Activated CD4-positive, CD25-positive, alpha-beta regulatory T cell treated with anti-CD3 and anti-CD28 coated beads, Interleukin-2, amount 50 U/mL, for 16 hours (primary cell): ENCODE measurements at places on chromosomes 11 and 22.

DNA sequence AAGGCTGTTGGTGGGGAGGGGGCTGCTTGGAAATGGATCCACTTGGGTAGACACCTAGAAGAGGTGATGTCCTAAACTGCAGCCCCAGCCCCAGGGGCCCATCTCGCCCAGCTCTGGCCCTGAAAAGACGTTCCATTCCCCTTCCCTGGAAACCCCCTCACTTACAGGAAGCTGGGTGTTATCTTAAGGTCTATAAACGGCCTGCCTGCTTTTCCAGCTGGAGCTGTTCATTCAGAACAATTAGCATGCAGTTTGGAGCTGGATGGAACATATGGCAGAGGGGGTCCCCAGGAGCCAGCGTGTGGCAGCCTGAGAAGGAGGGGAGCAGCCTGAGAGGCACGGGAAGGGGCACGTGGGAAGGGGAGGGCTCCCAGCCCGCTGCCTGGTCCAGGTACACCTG lies 139.6 kb downstream of the PKNOX2 start:
- DNase-seq, result no peak

DNA sequence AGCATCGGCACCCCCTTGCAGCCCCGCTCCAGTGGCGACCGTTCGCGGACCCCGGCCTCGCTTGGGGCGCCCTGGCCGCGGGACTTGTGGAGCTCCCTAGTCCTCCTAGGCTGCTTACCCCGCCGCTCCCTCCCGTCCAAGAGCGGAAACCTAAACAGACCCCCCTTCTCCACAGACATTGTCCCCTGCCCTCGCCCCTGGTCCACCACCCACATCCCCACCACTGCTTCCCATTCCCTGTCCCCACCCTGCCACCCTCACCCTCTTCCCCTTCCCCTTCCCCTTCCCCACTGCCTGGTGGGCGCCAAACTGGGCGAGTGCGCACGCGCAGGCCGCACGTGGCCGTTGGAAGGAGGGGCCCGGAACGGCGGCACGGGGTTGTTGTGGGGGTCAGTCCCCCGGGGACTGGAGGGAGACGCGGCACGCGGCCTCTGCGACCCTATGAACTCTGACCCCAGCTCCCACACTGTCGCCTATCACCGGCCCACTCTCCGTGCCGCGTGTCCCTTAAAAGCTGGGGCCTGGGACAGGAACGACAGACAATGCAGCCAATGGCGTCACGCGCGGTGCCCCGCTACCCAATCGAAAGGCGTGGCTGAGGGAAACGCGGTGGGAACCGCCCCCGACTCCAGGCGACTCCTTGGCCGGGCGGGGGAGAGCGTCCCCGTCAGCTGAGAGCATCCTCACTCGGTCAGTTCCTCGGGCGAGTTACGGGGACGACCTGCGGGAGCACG lies at the start of gene SNX32:
SNX32 (plus strand) TSS at position 667 of the 734 bp plus-strand sequence. CDS start 103 bp downstream, outside the sequence.
- peak; percentile 87 for DNase-seq

DNA sequence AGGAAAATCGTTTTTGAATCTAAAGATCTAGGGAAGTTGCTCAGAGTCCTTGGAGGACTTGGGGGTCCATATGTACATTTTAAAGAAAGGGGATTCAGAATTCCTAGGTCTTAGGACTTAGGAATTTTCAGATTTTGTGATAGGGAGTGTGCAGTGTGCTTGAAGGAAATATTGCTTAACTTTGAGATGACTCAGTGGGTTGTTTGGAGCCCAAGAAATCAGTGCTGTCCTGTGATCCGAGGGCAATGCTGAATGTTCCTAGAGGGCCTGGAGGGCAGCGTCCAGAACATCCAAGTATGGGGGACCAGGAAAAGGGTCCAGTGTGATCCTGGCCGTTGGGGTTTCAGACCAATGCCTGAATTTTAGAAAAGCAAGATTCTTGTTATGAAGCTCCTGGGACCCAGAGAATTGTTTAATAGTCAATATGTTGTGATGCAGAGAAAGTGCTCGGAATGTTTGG lies 3.1 kb upstream of the IGF2 start:
- no peak for DNase-seq

DNA sequence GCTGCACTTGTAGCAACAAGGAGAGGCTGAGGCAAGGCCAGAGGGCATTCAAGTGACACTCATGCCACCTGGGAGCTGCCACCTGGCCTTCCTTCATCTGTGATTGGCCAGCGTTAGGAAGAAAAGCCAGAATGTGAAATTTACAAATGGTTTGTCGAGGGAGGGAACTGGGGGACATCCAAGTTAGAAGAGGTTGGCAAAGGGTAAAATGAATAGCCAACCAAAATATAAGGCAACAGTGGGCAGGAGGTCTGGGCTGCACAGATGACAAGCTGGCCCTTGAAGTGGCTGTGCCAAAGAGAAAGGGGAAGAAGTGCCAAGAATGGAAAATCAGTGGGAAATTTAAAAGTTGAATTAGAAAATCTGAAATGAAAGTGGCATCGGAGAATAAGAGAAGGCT lies 221.4 kb downstream of the C11orf91 start:
- no peak for DNase-seq

- DNase-seq, result no peak
These were observed 379 bp upstream of the BRMS1 start for GRCh38 chr11:66345316-66345649.

DNA sequence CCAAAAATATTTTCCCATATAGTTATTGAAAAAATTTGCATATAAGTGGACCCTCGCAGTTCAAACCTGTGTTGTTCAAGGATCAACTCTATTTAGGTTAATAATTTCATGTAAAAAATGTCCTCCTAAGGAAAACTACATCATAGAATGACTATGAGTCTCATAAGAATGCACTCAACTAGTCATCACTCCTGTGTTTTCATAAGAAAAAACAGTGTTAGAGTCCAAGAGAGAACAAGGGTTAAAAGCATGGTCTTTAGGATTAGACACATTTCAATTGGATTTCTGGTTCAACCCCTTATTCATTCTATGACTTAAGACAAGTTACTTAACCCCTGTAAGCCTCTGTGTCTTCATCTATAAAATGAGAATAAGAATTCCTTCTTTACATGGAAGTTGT lies 5.1 kb downstream of the PARVA start:
- no peak for DNase-seq

DNA sequence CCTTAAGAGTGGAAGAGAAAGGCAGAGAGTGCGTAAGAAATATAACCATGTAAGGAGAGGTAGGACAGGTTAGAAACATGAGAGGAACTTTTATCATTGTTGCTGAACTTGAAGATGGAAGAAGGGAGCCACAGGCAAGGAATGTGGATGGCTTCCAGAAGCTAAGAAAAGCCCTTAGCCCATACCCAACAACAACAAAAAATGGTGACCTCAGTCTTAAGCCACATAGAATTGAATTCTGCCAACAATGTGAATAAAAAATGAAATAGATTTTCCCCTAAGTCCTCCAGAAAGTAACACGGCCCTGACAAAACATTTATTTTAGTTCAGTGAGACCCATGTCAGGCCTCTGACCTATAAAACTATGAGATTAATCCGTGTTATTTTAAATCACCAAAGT lies 767.3 kb downstream of the FAM181B start:
- no peak for DNase-seq

- DNase-seq, result no peak
These were observed 5.5 kb downstream of the PRPF19 start for GRCh38 chr11:60900673-60901404.

DNA sequence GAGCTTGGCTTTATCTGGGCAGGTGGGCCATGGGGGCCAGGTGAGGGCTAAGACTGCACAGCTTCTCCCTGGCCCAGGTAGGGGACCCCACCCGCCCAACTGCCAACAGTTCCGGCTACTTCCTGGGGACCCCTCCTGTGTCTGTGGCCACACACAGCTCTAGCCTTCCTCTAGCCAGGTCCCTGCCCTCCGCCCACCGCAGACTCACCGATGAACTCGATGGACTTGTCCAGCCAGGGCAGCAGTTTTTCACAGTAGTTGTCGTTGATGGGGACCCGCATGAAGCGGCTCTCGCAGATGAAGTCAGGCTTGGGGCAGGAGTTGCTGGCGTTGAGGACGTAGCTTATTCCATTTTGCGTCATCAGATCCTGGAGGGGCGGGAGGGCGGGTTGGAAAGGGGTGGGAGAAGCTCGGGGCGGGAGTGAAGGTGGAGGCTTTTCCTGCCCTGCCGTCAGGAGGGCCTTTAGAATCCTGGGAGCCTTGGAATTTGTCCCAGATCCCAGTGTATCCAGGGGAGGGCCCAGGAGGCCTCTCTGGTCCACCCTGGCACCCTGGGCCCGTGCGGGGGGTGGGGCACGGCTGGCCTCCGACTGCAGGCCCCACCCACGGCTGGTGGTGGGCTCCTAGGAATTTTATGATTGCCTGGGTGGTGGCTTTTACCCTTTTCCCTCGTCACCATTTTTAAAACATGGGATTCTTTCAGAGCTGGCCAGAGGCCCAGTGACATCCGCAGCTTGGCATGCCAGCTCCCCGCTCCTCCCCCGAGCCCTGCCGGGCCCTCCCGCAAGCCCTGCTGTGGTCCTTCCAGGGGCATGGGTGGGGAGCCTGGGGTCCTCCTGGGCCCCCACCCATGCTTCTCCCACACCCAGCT lies 13.9 kb downstream of the DUSP8 start:
- DNase-seq, result no peak
